Thyroid gland (tissue), 4 donors: ENCODE measurements at places on chromosomes 1 and 21.

- no peak for DNase-seq
- no peak overlapping the region for H3K4me3 ChIP-seq
- no peak overlapping the region for H3K27ac ChIP-seq
Measured at GRCh38 chr1:73500154-73500553, 697.8 kb downstream of the LRRIQ3 start.

GRCh38 chr1:204286315-204286714 lies 72.5 kb upstream of the GOLT1A start:
- no peaks in the 10 kb centered on the region for H3K27me3 ChIP-seq
- H3K4me1 ChIP-seq: no peaks in the 10 kb centered on the region
- H3K27ac ChIP-seq: no peak overlapping the region

- H3K36me3 ChIP-seq: no peaks in the 10 kb centered on the region
- no peak overlapping the region for H3K27ac ChIP-seq
- no peaks in the 10 kb centered on the region for H3K4me1 ChIP-seq
Measured at GRCh38 chr1:173407846-173408245, 69.3 kb upstream of the PRDX6 start.

DNA sequence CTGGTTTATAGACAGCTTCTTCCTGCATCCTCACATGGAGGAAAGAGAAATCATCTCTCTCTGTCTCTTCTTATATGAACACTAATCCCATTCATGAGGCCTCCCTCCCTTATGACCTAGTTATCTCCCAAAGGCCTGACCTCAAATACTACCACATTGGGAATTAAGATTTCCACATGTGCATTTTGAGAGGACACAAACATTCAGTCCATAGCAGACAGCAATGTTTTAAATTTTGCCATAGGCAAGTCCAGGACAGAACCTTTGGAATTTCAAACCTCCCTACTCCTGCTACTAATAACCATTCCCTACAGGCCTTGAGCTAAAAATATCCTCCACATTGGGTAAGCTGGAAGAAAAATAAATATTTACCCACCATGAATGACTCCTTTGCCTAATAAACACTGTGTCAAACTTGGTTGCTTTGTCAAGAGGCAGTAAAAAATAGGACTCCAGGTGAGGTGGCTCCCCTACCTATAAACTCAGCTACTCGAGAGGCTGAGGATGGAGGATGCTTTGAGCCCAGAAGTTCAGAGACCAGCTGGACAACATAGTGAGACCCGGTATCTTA lies 113.7 kb downstream of the ZNF281 start:
- H3K27ac ChIP-seq: no peak overlapping the region
- no peak for DNase-seq
- no peak overlapping the region for H3K4me3 ChIP-seq
- no peaks in the 10 kb centered on the region for H3K36me3 ChIP-seq

- no peaks in the 10 kb centered on the region for H3K27me3 ChIP-seq
- no peaks in the 10 kb centered on the region for H3K36me3 ChIP-seq
- H3K4me1 ChIP-seq: no peaks in the 10 kb centered on the region
Measured at GRCh38 chr21:18801468-18801867, 397.9 kb upstream of the TMPRSS15 start.

DNA sequence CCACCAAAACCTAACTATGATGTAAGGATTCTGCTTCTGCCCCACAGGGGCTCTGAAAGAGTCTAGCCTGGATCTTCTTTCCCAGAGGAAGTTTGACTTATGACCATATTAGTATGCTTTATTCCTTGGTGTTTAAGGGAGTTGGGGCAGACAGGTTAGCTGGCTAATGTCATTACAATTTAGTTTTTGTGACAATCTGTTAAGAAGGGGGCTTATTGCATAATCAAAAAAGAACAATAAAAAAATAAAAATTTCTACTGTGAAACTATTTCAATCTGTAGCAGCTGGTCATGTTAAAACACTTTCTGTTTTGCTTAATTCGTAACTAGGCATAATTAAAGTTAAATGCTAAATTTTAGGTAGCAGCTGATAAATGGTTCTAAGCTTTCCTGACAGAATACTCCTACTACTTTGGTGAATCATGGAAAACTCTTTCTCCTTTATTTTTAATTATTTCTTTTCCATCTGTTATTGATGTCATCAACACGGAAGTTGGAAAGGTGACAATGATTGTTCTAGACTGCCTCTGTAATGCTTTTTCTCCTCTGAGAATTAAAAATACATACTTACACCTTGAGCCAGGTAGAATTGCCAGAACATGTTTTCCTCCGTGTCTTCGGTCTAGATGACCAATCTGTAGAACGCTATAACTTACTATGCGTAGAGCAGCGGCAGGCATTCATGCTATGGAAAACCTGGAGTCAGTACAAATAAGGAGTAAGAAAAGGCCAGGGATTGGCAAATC lies 18.6 kb downstream of the DYRK3 start:
- H3K27ac ChIP-seq: no peak overlapping the region
- no peak overlapping the region for H3K4me3 ChIP-seq
- no peaks in the 10 kb centered on the region for H3K36me3 ChIP-seq
- no peaks in the 10 kb centered on the region for H3K27me3 ChIP-seq
- peaks cover 15% of the 10 kb centered on the region for H3K4me1 ChIP-seq

GRCh38 chr1:232952514-232953499 lies 2.4 kb downstream of the NTPCR start:
- H3K27me3 ChIP-seq: no peaks in the 10 kb centered on the region
- no peak overlapping the region for H3K27ac ChIP-seq
- DNase-seq: peak; percentile 35
- H3K36me3 ChIP-seq: no peaks in the 10 kb centered on the region
- H3K4me3 ChIP-seq: no peak overlapping the region

GRCh38 chr1:172657586-172657985 lies 1.3 kb upstream of the FASLG start:
- DNase-seq: no peak
- no peaks in the 10 kb centered on the region for H3K27me3 ChIP-seq
- no peak overlapping the region for H3K27ac ChIP-seq
- H3K36me3 ChIP-seq: no peaks in the 10 kb centered on the region
- H3K4me3 ChIP-seq: no peak overlapping the region

DNA sequence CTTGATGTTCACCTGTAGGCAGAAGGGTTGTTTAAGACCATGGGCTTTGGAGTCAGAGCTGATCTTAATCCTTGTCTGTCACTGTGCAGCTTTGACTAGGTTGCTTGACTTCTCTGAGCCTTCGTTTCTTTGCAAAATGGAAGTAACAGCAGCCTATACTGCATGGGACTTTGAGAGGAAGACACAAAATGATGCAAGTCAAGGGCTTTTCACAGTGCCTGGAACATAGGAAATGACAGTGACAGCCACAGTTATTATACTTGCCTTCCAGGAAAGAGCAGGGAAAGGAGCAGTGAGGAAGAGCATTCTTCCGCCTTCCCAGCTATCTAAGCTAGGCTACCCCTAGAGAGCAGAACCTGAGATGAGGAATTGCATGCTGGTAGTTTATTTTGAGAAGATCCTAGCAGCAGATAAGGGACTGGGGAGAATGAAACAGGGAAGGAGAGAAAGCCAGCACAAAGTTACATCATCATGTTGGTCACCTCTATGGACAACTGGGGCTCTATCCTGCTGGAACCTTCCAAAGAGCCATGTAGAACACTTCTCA lies 3.1 kb downstream of the CSF3R start:
- no peaks in the 10 kb centered on the region for H3K36me3 ChIP-seq
- no peak for DNase-seq
- H3K4me3 ChIP-seq: no peak overlapping the region
- peaks cover 23% of the 10 kb centered on the region for H3K4me1 ChIP-seq
- no peak overlapping the region for H3K27ac ChIP-seq

GRCh38 chr1:115499253-115499652 lies 142.5 kb upstream of the VANGL1 start:
- no peak overlapping the region for H3K4me3 ChIP-seq
- no peaks in the 10 kb centered on the region for H3K27me3 ChIP-seq
- peaks cover 25% of the 10 kb centered on the region for H3K4me1 ChIP-seq
- H3K27ac ChIP-seq: no peak overlapping the region
- H3K36me3 ChIP-seq: no peaks in the 10 kb centered on the region

GRCh38 chr21:32587651-32588050 lies 2.3 kb upstream of the TCP10L start:
- H3K36me3 ChIP-seq: no peaks in the 10 kb centered on the region
- H3K27me3 ChIP-seq: no peaks in the 10 kb centered on the region
- no peak overlapping the region for H3K4me3 ChIP-seq
- no peak for DNase-seq
- no peaks in the 10 kb centered on the region for H3K4me1 ChIP-seq

DNA sequence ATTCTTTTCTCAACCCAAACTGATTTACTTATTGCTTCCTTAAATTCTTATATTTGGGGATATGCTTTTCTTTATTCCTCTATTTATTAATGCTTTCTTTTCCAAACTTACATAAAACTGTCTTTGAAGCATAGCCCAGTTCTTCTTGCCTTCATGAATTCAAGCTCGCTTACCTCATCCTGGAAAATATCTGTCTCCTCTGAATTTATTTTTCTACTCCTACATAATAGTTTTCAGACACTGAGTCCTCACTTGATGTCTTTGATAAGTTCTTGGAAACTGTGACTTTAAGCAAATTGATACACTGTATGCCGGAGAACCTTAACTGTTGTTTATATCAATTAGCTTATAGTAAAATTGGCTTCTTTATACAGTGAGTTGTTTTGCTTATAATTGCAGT lies 93.8 kb downstream of the ZFYVE9 start:
- DNase-seq: no peak
- no peaks in the 10 kb centered on the region for H3K27me3 ChIP-seq
- no peak overlapping the region for H3K27ac ChIP-seq

GRCh38 chr1:153232553-153232952 lies 15.2 kb downstream of the PRR9 start:
- no peak overlapping the region for H3K27ac ChIP-seq
- no peaks in the 10 kb centered on the region for H3K36me3 ChIP-seq
- no peaks in the 10 kb centered on the region for H3K4me1 ChIP-seq
- H3K4me3 ChIP-seq: no peak overlapping the region

DNA sequence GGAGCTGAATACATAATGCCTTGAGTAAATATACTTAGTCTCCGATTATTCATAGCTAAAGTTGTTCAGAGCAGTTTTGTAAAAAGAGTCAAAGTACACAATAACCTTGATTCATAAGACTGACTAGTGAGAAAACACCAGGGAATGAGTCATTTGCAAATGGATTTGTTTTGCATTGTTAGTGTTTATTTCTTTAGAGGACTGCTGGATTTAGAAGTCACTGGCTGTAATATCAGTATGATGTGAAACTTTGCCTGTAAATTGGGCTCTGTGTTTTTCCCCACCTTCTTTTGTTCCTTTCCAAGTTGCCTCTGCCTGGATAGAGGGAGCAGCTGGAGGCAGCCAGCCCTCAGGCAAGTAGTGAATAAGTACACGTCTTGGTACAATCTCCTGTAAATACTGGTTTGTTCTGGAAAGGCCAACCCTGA lies 474.7 kb downstream of the NUF2 start:
- H3K36me3 ChIP-seq: no peaks in the 10 kb centered on the region
- no peak overlapping the region for H3K27ac ChIP-seq
- DNase-seq: no peak
- H3K4me1 ChIP-seq: no peaks in the 10 kb centered on the region

GRCh38 chr1:3015744-3016143 lies 5.5 kb upstream of the ACTRT2 start:
- no peaks in the 10 kb centered on the region for H3K27me3 ChIP-seq
- DNase-seq: no peak
- peaks cover 21% of the 10 kb centered on the region for H3K4me1 ChIP-seq
- no peak overlapping the region for H3K4me3 ChIP-seq
- no peak overlapping the region for H3K27ac ChIP-seq
- H3K36me3 ChIP-seq: no peaks in the 10 kb centered on the region

DNA sequence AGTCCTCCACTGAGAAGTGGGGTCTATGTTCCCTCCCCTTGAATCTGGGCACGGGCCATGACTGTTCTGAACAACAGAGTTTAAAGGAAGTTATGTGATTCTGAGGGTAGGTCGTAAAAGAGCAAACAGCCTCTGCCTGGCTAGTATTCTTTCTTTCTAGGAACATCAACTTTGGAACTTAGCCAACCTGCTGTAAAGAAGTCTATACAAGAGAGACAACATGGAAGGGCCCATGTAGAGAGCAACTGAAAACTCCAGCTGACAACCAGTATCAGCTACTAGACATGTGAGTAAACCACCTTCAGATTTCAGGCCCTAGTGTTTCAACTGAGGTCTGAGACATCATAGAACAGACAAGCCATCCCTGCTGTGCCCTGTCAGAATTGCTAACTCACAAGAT lies 7.5 kb downstream of the SELENOF start:
- H3K4me1 ChIP-seq: peaks cover 9% of the 10 kb centered on the region
- H3K27ac ChIP-seq: no peak overlapping the region
- no peak overlapping the region for H3K4me3 ChIP-seq
- DNase-seq: no peak

GRCh38 chr1:203593723-203594122 lies 32.9 kb upstream of the ATP2B4 start:
- no peak for DNase-seq
- no peaks in the 10 kb centered on the region for H3K27me3 ChIP-seq
- peaks cover 26% of the 10 kb centered on the region for H3K4me1 ChIP-seq
- no peak overlapping the region for H3K4me3 ChIP-seq
- H3K27ac ChIP-seq: no peak overlapping the region

DNA sequence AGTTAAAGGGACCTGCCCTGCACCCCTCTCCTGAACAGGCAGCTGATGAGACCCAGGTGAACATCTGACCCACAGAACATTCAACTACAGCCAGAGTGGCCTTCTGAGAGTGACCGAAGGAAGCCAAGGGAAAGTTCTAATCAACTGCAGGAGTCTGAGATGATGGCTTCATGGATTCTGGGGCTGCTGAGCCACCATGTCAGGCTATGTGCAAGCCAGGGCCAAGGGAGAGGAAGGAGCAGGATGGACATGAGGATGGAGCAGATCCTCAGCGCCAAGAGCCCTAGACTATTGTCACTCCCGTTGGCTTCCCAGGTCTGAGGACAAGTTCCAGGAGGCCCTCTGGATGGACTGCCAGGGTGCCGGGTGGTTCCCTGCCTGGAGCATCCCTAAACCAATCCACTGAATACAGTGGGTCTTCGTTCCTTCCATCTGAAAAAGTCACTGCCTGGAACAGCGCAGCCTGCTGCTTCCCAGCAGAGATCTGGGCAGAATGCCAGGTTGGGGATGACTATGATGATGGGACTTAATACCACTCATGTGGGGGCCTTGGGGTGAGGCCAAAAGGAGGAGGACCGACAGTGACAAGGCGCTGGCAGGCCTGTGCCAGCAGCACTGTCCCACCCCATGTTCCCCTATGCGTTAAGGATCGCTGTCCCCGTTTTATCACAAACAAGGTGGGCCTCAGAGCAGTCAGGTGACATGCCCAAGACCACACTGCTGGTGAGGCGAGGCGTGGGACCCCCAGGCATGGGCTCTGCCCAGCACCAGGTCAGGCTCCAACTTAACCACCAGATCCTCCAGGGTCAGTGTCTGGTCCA lies 19.8 kb downstream of the SPOCD1 start:
- H3K36me3 ChIP-seq: no peaks in the 10 kb centered on the region
- H3K27me3 ChIP-seq: no peaks in the 10 kb centered on the region
- DNase-seq: peak; percentile 33
- no peak overlapping the region for H3K27ac ChIP-seq
- no peak overlapping the region for H3K4me3 ChIP-seq
- H3K4me1 ChIP-seq: no peaks in the 10 kb centered on the region

DNA sequence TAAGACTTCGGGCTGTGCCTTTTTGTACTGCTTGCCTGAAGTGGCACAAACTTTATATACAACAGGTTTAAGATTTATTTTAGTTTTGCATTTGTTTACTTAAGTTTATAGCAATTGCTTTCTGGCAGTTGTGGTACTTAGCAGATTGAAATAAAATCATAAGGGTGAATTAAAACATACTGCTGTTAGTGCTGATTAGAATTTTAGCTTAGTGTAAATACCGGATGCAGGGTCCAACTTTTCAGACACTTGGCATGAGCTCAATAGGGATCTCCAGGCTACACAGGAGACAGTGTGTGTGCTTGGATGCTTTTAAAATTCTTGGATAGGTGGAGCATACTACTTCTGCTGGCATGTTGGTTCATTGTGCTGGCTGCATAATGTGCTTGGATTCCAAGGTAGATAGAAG lies 159.6 kb downstream of the NFIA start:
- DNase-seq: no peak
- peaks cover 34% of the 10 kb centered on the region for H3K4me1 ChIP-seq
- no peak overlapping the region for H3K4me3 ChIP-seq
- no peaks in the 10 kb centered on the region for H3K36me3 ChIP-seq
- no peaks in the 10 kb centered on the region for H3K27me3 ChIP-seq
